ENCODE measurements at places on chromosomes 2 and 18.

- no peak for DNase-seq
Measured at GRCh38 chr2:230881840-230882239, 17.1 kb downstream of the ITM2C start.

DNA sequence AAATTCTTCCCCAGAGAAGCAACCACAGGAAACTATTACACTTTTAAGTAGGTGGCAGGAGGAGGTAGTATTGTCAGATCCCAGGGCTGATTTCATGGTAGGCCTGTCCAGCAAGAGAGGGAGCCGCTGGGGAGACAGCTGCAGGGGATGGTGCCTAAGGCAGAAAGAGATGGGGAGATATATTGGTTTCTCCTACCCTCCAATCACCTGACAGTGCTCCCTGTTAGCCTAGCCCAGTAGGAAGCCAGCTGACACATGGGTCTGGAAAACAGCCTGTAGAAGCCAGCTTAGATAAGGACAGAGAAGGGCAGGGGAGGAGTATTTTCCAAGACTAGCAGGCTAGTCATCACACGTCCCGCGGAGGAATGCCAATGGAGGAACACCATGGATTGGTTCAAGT lies 8.2 kb upstream of the SPOPL start:
- DNase-seq: no peak

DNA sequence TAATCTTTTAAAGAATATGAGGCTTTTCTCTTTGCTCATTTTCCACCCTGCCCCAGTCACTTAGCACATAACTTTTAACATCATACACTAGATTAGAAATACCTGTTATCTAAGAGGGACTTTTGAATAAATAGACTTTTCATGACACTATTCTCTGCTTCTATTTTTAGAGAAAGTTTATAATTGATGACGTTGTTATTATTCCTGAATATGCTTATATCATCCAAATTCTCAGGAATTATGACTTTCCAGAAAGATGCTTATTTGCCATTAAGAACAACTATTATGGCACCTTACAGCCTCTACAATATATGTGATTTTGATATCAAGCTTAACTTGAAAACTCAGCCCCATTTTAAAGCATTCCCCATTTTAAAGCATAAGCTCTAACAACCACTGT lies 11.4 kb downstream of the TMEFF2 start:
- no peak for DNase-seq

- DNase-seq: no peak
Measured at GRCh38 chr2:86301711-86302202, 35.7 kb downstream of the REEP1 start.

GRCh38 chr18:35174745-35175144 lies 66.1 kb upstream of the ZNF397 start:
- no peak for DNase-seq

- no peak for DNase-seq
Measured at GRCh38 chr2:120951693-120952092, 216.0 kb downstream of the GLI2 start.

GRCh38 chr18:79393181-79393634 lies 2.5 kb upstream of the NFATC1 start:
- DNase-seq: no peak

DNA sequence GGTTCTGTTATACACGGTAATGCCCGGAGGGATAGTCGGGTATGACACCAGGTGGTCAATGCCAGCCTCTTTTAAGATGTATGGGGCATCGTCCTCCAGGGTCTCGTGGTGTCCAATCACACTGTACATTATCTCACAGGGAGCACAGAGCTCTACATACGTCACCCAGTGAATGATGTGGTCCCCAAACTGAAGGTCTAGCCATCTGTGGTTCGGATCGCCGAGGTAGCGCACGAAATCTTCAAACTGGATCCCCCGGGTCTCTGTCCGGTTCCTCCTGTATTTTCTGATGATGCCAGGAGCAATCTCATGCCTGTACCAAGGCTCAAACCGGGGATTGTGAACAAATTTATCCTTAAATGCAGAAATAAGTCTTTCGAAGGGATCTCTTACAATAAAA lies 24.1 kb downstream of the CHST10 start:
- DNase-seq: no peak

- no peak for DNase-seq
Measured at GRCh38 chr2:58341047-58341446, 99.9 kb upstream of the FANCL start.

GRCh38 chr2:2123238-2123637 lies 207.8 kb downstream of the MYT1L start:
- DNase-seq: no peak

- DNase-seq: no peak
Measured at GRCh38 chr2:206112846-206113547, 27.0 kb upstream of the INO80D start.

DNA sequence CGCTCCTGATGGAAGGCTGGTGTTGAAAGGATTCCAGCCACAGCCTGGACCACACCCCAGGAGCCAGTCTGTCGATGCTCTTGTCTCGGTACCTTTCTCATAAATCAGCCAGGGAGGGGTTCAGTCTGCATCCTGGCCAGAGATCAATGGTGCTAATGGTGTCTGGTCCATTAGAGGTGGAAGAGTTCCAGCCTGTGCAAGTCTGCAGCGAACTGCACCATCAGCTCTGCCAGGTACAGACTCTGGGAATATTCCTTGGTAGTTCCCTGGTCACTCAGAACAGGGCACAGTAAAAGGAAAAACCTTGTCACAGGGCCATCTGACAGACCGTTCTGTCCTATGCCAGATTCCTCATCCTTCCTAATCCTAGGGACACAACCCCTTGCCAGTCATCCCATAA lies 164.3 kb downstream of the MTCL1 start:
- DNase-seq: no peak

GRCh38 chr2:178513876-178514275 lies 33.6 kb downstream of the PLEKHA3 start:
- no peak for DNase-seq

- no peak for DNase-seq
Measured at GRCh38 chr2:229920011-229920641, 1.7 kb downstream of the TRIP12 start.

GRCh38 chr2:45166229-45166890 lies 157.1 kb upstream of the SIX2 start:
- DNase-seq: no peak

- DNase-seq: no peak
Measured at GRCh38 chr2:29059624-29060023, 14.7 kb downstream of the PCARE start.

DNA sequence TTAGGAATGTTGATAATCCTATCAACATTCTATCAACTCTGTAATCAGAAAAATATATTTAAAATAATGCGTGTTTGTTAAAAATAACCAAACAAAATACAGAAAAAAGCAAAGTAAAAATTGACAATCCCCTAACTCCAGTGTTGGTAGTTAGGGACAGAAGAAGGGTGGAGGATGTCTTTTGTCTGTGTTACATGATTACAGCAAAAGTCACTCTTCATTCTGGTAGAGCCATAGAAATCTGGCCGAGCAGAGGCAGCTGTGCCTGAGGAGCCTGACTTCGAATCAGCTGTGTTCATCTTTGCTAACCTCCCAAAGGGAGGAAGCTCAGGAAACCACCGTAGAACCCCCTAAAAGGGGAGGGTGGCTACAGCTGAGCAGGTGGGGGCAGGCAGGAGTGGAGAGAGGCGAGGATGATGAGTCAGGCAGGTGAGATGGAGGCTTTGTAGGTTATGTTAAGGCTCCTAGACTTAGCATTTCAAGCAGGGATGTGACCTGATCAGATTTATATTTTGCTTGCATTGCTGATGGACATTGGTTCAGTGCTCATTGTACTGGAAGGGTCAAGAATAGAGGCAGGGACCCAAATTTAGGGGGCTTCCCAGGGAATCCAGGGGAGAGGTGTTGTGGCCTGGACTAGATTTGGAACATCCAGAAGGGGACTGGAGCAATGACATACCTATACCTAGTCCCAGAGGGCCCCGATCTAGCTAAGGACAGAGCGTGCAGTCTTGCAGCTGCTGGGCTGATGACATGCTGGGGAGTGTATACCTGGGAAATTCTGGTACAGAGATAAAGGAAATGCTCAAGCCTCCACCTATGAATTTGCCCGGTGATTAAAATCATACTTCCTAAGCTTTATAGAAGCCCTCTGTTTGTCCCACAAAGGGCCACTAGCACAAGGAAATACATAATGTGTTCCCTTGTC lies 95.7 kb downstream of the NEDD4L start:
- no peak for DNase-seq

GRCh38 chr2:175175896-175176295 lies 5.6 kb downstream of the ATP5MC3 start:
- DNase-seq: no peak

DNA sequence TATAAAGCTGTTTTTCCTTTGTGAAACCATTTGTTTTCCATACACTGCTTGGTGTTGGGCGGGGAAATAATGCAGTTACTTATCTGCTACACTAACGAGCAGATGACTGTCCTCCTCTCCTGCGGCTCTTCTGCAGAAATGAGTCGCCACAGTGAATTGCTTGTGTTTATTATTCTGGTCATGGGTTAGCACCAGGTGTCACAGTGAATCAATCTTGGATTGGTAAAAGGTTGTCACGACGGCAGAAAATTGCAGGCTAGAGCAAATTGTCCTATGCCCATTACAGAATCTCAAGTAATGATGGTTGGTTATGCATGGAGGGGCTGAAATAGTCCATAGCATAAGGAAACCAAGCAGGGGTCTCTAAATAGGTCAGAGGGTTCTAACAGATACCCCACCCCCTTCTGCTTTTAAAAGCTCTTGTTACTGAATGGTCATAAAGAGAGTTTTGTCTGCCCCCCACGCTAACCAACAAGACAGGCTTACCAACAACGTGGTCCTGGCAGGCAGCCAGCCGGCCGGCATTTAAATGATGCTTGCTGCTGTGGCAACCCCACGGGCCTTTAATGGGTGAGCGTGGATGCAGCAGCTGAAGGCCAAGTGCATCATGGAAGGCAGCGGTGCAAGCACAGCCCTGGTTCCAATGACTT lies 29.5 kb downstream of the RAB31 start:
- DNase-seq: no peak

DNA sequence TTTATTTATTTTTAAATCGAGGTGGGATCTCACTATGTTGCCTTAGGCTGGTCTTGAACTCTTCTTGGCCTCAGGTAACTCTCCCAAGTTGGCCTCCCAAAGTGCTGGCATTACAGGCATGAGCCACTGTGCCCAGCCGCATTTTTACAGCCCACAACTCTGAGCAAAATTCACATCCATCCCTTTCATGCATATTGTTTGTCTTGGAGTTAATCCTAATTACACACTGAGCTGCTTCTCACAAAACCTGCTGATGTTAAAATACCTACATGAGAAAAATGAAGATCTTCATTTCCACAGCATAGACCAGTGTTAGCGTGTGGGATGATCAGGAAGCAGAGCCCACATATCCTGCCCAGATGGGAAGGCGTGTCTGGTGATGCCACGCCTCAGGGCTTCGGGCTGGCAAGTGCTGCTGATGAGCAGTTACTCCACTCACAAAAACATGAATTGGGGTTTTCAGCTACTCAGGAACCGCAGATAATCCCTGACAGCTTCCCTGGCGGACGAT lies 14.6 kb downstream of the ITGB1BP1 start:
- DNase-seq: no peak

GRCh38 chr18:4060427-4061281 lies 394.5 kb downstream of the DLGAP1 start:
- DNase-seq: no peak

GRCh38 chr2:68418419-68418818 lies 48.7 kb downstream of the FBXO48 start:
- no peak for DNase-seq

DNA sequence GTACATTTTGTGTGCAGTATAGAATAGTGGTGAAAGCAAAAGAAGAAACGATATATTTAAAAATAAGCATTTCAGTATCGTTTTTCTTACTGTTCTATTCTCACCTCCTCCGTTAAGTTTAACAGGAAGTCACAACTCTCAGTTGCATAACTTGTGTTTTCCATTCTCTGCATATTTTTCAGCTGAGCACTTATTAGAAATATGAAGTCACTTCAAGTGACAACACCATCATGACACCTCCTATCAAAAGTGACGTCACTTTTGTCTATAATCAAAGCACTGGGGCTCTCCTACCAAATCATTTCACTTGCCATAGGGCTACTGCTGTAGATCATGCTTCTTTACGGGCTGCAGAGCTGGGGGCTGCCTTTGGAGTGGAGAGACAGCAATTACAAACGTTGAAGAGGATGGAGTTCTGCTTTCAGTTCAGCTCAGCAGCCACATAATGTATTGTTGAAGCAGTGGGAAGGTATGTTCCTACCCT lies 36.3 kb downstream of the STAT4 start:
- no peak for DNase-seq

DNA sequence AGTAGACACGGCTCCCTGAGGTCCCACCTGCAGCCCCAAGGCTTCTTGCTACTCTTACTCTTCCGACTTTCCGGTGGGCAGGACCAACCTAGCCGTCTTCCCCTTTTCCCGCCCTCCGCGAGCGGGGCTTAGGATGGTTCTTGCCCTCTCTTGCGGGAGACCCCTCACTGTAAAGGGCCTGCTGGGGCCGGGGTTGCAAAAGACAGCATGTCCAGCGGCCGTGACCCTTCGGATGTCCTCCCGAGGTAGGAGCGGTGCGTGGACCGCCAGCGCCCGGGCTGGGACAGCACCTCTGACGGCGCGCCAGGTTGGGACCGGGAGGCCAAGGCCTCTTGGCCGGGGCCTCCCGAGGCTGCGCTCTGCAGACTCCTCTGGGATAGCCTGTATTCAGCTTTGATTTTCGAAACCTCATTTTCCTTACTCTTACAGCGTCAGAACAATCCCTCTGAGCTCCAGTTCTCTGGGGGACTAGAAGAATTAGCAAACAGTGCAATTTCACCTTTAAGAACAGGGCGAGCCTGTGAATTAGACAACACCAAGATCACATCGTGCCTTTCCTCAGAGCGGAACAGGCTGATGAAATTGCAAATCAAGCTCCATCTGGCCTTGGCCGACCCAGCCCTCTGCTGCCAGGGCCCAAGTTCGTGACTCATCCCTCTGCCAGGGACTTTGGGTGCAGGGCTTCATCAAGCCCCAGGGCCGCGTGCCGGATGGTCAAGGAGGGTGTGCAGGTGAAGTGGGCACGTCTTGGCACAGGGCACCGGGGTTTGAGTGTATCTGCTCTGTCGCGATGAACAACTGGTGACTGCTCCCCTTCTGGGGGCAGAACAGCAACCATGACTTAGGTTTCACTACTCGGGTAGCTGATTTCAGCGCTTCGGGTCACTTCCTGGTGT lies 777 bp downstream of the MOCOS start:
- peak; percentile 19 for DNase-seq

DNA sequence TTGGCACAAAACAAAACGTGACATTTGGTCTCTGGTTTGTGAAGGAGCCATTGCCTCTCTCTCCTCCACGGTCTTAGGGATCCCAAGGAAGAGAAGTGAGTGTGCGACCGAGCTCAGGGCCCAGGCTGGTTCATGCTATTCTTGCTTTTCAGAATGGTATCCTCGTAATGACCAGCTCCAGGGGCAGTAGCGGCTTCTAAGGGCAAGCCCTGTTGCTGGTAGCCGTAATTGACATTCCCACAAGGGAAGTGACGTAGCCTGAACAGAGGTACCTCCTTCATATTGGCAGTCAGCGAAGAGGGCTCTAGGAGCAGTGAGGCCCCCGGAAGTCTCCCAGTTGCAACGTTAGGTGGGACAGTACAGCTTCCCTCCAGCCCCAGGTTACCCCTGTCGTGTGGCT lies 77.9 kb downstream of the CLIP4 start:
- no peak for DNase-seq
